Ammon's horn (tissue), 1 donor: ENCODE measurements at places on chromosomes 4 and X.

DNA sequence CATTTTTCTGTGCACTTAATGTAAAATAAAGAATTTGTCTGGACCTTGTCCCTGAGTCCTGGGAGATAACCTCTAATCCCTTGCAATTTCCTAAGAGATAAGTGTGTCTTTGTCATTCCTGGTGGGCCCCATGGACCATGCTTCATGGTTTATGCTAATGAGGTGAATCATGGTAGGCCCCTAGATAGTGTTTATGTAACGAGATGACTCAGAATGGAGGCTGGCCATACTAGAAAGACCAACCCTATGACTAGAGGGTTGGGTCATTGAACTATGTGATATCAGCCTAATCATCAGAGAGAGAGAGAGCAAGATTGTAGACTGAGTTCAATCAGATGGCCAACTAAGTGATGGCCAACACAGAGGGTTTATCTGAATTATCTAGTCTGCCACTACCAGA is 64.2 kb upstream of the NHSL2 start:
- DNase-seq, result no peak

DNA sequence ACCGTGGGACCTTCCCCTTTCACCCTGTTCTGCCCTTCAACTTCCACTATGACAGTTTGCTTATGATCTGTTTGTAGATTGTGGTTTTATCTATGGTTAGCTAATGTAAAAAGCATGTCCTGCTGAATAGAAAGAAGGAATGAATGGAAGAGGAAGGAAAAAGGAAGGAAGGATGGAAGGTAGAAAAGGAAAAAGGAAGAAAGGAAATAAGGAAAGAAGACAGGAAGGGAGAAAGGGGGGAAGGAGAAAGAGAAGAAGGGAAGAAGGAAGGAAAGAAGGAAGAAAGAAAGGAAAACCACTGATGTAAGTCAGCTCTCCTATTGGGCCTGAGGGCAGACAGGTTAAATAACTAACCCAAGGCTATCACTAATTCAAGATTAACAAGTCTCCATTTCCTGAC is 319.1 kb upstream of the KLF3 start:
- DNase-seq, result no peak

DNA sequence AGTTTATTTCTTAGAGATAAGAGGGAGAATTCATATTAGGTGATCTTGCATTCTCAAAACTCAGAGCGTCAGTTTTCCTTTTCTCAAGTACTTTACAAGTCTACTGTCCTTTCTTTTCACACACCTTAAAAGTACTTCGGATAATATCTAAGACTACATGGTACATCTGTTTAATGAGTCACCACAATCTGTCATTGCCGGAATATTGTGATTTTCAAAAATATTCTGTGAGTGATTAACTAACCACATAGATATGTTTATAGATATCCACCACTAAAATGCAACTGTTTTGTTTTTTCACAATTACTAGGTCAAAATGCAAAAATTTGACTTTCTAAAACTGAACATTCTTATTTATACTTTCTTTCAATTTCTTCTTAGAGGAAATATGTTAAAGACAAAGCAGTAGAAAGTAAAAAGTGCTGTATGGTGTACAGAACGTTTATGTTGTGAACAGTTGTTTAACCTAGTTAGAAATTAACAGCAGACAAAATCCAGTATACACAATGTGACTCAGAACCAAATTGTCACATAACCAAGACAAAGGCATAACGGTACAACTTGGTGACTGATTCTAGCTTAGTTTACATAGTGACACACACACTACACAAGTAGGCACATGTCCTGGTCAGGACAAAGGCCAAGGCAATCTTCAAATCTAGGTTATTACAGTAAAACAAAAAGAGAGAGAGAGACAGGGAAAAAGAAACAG is 482.9 kb downstream of the NAF1 start:
- DNase-seq, result no peak

GRCh38 chr4:144267084-144267483 is 126.6 kb upstream of the GYPA start:
- DNase-seq, result no peak

DNA sequence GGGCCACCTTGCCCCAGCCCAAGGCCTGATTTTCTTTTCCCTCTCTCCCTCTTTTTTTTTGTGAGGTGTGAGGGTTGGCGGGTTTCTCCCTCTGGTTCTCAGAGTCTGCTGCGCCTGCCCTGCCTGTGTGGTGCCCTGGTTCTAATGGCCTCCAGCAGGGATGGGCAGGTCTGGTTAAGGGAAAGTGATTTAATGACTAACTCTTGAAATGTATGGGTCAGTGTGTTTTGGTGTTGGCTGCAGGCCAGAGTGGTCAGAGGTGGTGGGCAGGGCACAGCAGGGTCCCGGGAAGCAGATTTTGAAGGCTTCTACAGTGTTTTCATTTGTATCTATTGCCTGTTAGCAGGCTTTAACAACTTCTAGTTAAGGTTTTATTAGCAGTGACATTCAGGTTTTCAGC is 39.0 kb downstream of the JADE1 start:
- DNase-seq, result no peak

DNA sequence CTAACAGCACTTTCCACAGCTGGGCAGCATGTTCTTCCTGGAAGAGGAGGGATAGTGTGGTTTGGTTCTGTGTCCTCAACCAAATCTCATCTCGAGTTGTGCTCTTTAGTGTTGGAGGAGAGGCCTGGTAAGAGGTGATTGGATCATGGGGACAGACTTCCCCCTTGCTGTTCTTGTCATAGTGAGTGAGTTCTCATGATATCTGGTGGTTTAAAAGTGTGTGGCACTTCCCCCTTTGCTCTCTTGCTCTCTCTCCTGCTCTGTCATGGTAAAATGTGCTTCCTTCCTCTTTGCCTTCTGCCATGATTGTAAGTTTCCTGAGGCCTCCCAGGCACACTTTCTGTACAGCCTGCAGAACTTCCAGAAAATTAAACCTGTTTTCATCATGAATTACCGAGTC is 133.7 kb upstream of the NDP start:
- DNase-seq, result no peak

DNA sequence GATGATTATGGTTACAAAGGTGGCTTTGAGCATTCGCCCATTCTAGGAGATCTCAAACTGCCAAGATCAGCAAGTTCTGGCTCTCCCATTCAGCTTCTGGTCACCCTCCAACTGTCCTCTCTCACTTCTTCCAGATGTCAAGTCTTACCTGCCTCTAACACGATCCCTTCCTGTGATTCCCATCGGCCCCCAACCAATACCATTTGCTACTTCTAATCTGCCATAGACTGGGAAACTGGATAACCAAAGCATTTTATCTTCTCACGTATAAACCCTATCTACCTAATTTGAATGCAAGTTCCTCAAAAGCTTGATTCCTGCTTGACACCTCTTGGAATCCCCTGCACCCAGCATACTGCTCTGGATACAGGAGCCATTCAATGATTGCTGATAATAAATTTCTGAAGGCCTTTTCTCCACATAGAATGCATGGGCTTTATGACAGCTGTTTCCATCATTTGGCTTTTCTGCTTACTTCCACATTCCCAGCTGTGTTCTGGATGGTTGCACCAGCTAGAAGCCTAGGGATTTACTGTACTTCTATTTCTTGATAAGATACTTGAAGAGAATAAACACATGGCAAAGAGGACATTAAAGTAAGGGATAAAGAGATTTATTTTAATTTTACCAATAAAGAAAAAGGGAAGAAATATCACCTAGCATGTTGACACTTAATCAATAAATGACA is 9.6 kb downstream of the GPC4 start:
- no peak for DNase-seq

DNA sequence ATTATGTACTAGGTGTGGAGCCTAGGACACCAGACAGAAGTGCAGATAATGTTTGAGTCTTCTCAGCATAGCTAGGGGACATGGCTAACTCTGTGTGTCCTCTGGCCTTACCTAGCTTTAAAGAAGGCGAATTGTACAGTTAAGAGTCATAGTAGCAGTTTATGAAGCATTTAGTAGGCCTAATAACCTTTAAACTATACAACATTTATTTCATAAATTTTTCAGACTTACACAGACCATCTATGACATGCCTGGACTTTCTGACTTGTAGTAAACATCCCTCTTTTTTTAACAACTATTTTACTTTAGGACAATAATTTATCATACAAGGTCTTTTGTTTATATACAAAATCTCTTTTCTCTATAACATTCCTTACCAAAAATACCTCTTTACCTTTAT is 37.4 kb downstream of the ETNPPL start:
- DNase-seq, result no peak

- no peak for DNase-seq
Observed at GRCh38 chr4:141513866-141514265, 122.5 kb upstream of the IL15 start.
